ENCODE measurements at places on chromosomes 7 and 10.

- peak; percentile 85 for DNase-seq
Measured at GRCh38 chr7:29105752-29106668, 40.3 kb downstream of the CPVL start.

- DNase-seq, result no peak
Measured at GRCh38 chr7:42127232-42127622, 109.8 kb downstream of the GLI3 start.

DNA sequence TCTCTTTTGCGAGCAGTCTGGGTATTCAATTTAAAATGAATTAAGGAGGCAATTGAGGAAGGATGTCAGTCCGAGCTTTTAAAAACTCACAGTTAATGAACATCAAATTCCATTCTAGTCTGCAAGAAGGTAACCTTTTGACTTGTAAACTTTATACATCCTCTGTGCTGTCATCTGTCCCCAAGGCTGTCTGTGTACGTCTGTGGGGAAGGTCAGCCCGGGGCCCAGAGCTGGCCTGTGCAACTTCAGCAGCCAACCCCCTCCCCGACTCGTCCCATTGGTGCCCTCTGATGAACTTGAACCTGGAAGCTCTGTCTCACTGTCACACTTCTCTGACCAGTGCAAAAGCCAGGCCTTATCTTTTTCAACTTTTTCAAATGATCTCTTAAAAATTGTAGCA, 80.3 kb downstream of the CCDC3 start:
- no peak for DNase-seq

GRCh38 chr10:120392245-120392644, 64.8 kb upstream of the PLPP4 start:
- no peak for DNase-seq

- DNase-seq, result no peak
Measured at GRCh38 chr7:27110186-27111031, 7.9 kb upstream of the HOXA2 start.

GRCh38 chr7:84970670-84971069, 216.2 kb downstream of the SEMA3D start:
- DNase-seq, result no peak

DNA sequence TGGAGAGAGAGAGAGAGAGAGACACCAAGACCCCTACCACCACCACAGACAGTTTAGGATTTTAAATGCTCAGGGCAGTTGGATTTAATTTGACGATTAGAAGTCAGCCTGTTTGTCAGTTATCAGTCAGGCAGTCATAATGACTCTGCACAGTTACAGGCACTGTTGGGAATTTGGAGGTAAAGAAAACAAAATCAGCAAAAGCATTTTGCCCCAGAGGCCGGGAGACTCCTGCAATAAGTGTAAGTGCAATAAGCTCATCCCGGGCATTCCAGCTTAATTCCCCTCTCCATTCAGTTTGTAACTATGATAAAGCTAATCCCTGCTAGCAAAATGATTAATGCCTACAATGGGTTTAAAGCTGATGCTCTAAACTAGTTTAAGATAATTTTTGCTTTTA, 13.5 kb downstream of the SEMA3C start:
- no peak for DNase-seq

GRCh38 chr10:72248468-72249151, 25.1 kb upstream of the DDIT4 start:
- DNase-seq, result peak; percentile 22

DNA sequence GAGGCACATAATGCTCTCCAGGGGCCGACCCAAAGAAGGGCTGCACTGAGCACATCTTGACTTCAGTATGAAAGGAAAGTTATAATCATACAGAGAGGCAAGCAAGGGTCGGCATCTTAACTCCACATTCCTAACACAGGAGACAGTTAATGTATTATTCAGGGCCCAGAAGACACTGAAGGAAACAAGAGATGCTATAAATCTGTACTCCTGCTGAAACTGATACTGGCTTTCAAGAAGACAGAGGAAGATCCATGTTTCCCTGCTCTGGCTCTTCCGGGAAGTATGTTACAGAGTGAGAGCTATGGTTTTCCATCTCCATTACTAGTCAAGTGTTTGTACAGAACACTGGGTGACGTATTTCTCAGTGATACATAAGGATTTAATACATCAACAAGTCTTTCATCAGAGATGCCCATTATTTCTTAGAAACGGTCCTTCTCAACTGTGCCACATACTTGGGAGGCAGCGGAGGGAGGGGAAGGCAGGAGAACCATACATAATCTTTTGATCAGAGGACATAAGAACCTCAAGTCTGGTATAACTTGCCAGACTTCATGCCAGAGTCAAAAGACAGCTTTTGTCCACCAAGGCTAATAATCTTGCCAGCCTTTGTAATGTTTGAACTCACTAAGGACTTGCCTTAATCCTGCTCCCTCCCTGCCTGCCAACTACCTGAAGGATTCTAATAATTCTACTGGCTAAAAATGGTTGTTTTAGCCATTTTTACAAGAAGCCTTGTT, 58.1 kb downstream of the ENO4 start:
- no peak for DNase-seq

DNA sequence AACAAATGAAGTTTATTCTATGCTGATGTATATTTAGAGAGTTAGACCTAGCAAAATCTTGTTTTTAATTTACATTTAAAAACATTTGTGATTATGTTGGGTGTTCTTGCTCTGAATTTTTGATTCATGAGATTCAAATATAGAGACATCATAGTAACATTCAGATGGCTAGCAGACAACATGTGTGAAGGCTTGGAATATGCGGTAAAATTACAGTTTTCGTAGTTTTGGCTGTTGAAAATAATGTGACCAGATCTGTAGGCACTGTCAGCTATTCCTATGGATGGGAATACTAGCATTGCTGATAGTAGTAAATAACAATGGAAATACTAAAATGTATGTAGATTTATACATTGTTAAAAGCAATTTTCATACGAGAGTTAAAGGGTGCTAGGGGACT, 131.9 kb downstream of the KAT6B start:
- DNase-seq, result no peak

DNA sequence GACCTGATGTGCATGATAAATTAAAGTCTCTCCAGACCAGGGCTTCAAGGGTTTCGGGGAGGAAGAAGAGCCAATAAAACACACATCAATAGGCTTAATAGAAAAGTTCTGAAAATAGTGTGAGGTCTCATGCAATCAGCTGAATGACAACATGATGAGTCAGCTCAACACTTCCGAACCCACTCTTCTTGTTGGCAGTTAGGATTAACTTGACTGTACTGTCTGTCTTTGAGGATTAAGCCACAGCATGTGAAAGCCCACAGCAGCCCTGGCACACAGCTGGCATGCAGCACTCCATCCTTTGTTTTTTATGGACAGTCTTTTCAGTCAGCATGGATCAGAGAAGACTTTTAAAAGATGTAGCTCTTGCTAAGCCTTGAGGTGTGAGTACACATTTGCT, 526.9 kb upstream of the VSTM2A start:
- DNase-seq, result no peak

- no peak for DNase-seq
Measured at GRCh38 chr10:1329622-1330021, 273.4 kb downstream of the WDR37 start.

- no peak for DNase-seq
Measured at GRCh38 chr10:118633786-118634185, 38.3 kb upstream of the PRLHR start.

GRCh38 chr10:110737886-110738634, 93.9 kb downstream of the RBM20 start:
- no peak for DNase-seq

DNA sequence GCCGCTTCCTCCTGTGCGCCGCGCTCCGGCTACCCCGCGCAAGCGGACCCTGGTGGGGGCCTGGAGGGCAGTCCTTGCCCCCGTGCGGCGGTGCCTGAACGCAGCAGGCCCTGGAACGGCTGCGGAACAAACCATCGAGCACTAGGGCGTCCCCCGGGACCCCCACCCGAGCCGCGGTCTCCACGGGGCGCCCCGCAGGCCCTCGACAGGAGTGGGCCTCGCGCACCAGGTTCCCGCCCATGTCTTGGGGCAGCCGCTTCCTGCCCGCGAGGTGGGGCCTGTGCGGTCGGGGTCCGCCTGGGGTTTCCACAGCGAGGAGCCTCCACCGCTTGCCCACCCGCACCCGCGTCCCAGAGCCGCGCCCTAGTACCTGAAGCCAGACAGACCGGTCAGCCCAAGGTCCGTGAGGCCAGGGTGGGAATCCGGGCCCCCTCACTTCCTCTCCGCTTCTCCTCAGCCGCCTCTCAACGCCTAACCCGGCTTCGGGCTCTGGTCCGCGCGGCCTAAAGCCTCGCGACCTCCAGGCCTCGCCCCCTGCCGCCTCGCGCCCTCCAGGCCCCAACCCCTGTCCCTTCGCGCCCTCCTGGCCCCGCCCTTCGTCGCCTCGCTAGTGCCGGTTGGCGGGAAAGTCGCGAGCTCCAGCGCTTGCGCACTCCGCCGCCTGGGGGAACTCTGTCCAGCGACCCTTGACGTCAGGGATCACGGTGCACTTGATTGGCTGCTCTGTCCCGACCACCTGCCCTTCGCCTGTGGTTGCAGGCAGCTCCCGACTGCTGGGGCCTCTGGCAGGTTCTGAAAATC, 7.0 kb upstream of the GBX1 start:
- DNase-seq, result no peak

DNA sequence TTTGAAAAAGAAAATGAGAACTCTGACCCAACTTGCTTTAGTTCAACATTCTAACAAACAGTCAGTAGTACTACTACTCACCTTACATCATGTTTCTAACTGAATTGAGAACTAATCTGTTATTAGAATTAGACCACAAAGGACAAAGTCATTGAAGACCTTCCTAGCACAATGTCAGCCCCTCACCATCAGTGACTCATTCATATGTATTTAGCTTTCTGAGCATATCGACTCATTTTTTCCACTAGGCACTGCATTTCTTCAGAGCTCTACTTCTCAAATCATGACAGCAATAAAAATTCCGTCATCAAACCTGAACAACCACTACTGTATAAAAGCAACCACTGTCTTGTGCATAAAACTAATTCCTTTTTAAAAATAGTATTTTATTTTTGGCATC, 4.4 kb upstream of the LRRN3 start:
- DNase-seq, result peak; percentile 11

- no peak for DNase-seq
Measured at GRCh38 chr10:103726637-103727036, 128.7 kb downstream of the SH3PXD2A start.

DNA sequence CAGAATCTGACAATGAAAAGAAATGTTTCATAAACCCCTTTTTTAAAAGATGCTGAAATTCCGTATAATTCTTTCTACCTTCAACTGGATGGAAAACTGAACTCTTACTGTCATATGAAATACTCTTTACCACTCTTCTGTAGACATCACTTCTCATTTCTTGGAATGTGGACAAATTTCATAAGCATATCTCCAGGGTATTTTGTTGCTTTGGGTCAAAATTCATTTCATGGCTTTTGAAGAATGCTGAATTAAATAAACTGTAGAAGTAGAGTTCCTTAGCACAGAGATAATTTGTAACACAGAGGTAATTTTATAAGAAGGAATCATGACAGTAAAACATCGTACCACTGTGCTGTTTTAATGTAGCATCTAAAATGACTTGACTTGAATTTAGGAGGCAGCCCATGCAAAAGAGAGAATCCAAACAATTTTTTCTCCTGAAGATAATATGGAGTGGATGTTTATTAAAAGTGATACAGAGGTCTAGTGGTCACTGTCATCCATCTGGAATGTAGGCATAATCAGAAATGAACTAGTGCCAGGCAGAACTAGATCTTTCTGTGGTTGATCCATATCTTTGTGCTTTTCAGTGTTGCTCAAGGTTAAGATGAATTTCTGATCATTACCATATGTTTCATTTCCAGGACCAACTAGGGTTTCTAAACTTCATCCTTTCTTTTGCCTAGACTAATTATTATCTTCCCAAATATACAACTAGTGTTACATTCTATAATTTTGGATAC, 492.0 kb downstream of the KIF20B start:
- no peak for DNase-seq

DNA sequence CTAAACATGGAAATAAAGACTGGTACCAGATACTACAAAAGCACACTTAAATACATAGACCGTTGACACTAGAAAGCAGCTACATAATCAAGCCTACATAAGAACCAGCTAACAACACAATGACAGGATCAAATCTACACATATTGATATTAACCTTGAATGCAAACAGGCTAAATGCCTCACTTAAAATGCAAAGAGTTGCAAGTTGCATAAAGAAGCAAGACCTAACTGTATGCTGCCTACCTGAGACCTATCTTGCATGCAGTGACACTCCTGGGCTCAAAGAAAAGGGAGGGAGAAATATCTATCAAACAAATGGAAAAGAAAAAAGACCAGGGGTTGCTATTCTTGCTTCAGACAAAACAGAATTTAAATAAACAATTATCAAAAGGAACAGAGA, 14.2 kb upstream of the LIPN start:
- DNase-seq, result no peak

Data from suppressor macrophage (primary cell).